ENCODE measurements at places on chromosomes 6 and 20.

- DNase-seq: no peak
These were observed 202.3 kb downstream of the OGFRL1 start for GRCh38 chr6:71490876-71491275.

- no peak for DNase-seq
These were observed 1.2 kb downstream of the ZNF335 start for GRCh38 chr20:45970646-45971424.

DNA sequence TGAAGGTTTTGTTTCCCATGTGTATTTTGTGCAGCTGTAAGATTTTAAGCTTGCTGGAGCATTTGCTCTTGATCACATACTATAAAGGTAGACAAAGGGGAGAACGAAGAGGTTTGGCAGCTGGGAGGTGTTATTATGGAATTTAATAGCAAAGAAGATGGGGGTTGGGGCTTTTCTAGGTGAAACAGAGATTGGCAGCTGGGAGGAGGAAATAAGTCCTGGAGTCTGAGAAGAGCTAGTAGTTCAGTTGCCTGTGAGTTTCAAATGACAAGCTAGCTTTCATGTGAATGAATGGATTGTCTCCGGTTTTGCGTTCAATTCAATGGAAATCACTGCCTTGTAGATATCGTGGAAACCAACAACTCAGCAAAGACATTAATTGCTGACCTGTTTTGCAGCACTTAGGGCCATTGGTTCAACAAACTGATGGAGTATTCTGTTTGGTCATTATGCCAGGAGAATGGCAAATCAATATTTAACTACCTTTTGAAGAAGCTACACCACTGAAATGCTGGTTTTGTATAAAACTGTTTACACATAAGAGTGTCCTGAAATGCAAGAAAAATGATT, 38.1 kb upstream of the FLRT3 start:
- no peak for DNase-seq

GRCh38 chr20:24587384-24588046, 118.1 kb downstream of the SYNDIG1 start:
- no peak for DNase-seq

- DNase-seq: no peak
These were observed at the start of gene NT5E for GRCh38 chr6:85449818-85450759. TSS of gene NT5E (plus strand) at chr6:85450083. CDS start at chr6:85450140, 57 bp downstream.

- no peak for DNase-seq
These were observed 250.4 kb downstream of the NKAIN2 start for GRCh38 chr6:124054034-124054433.

GRCh38 chr20:63789836-63790571, 41.1 kb downstream of the ZBTB46 start:
- DNase-seq: no peak

GRCh38 chr6:15479761-15480160, 183.1 kb downstream of the DTNBP1 start:
- DNase-seq: no peak

- no peak for DNase-seq
These were observed 23.8 kb downstream of the RFPL4B start for GRCh38 chr6:112370946-112371345.

- DNase-seq: no peak
These were observed 13.3 kb upstream of the FAXC start for GRCh38 chr6:99362678-99363268.

GRCh38 chr6:22468256-22468965, 101.0 kb upstream of the HDGFL1 start:
- no peak for DNase-seq

- DNase-seq: peak; percentile 48
These were observed 1.2 kb upstream of the UFL1 start for GRCh38 chr6:96520171-96521115.

DNA sequence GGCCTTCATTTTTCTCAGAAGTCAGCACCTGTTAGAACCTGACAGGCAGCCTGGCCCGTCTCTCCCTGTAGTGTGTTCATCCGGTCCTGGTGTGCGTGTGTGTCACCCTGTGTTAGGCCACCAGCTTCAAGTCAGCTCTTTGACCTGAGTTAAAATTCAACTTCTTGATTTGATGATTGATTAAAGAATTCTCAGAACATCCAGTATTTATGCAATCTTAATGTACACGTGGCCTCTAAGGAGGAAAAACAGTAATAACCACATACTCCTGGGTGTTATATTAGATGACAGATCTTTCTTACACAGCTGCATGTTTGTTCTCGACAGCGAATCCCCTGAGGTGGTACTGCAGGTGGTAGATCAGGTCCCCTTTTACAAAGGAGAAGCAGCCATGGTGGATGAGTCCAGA, 19.1 kb upstream of the TMEM217 start:
- DNase-seq: no peak

DNA sequence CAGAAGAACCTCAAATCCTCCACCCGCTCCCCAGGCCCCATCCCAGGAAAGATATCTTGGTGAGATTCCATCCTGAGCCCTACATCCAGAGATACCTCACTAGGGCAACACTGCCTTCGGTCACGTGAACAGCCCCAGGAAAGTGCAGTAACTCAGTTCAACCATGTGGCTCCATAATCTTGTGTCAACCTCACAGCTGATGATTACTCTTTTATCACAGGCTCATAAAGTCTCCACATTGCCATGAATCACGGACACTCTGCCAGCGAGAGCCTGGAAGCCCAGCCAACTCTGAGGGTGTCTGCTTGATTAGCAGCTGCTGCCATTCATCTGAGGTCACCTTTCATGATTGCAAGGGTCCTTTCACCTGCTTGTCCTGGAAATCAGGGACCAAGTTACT, 175.8 kb upstream of the LRFN2 start:
- no peak for DNase-seq

GRCh38 chr6:144216668-144217218, 66.4 kb downstream of the STX11 start:
- DNase-seq: no peak

- no peak for DNase-seq
These were observed 64.6 kb downstream of the UST start for GRCh38 chr6:148811459-148811858.

GRCh38 chr6:79557673-79558467, 20.6 kb upstream of the LCA5 start:
- DNase-seq: no peak

DNA sequence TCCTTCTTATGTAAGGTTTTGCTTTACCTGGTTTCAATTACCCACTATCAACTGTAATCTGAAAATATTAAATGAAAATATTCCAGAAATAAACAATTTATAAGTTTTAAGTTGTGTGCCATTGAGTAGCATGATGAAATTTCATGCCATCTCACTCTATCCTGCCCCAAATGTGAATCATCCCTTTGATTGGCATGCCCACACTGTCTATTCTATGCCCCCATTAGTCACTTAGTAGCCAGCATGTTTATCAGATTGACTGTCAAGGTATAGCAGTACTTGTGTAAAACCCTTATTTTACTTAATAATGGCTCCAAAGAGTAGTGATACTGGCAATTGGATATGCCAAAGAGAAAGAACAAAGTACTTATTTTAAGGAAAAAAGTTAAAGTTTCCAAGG, 403.8 kb downstream of the ADGRB3 start:
- no peak for DNase-seq

GRCh38 chr6:142421285-142422117, 119.7 kb downstream of the ADGRG6 start:
- peak; percentile 32 for DNase-seq

DNA sequence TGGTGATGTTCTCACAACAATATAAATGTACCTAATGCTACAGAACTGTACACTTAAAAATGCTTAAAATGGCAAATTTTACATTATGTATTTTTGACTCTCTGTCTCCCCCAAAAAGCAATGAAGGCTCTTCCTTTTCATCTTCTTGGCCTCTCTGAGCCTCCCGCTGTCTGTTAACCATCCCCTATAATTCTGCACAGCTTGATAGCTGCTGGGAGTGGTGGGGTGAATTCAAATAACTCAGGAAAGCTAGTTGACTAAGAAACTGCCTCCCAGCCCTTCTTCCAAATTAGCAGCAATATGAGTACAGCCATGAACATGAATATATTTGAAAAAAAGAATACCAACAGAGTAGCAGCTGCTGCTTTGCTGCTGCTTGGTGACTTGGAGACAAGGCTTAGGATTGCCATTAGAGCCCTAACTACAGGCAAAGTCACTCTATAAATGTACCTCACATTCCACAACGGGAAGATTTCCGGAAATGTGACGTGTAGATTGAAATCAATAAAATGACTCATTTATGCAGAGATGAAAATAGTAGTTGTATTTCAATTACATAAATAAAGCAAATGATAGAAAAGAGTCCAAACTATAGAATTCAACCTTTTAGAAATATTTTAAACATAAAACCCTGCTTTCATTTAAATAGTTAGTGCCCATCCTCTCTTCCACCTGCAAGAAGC, 200.1 kb upstream of the HEY2 start:
- no peak for DNase-seq

GRCh38 chr6:30167101-30167500, 3.8 kb downstream of the TRIM15 start:
- no peak for DNase-seq

DNA sequence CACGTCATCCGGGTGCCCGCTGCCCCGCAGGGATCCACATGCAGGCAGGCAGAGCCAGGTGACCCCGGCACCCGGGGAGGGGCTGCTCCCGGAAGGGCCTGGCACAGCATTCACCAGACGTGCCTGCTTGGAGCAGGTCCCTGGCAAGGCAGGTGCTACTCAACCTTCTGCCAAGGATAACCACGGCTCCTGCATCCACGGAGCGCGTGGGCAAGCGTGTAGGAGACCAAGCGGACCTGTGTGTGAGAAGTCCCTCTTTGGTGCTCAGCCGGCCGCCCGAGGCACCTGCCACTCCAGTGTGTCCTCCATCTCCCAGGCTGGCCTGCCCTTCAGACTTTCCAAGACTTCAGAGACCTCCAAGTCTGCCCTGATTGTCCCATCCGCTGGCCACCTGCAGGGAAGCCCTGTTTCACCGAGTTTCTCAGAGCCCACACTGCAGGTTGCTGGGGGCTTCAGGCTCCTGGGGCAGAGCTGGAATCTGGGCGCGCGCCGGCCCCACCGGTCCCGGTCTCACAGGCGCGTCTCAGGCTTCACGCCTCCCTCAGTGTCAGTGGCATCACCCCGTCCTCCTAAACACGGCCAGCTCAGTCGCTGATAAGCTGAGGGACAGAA, 124.3 kb downstream of the DLL1 start:
- DNase-seq: no peak

GRCh38 chr6:36769676-36770499, 69.4 kb downstream of the CPNE5 start:
- no peak for DNase-seq

DNA sequence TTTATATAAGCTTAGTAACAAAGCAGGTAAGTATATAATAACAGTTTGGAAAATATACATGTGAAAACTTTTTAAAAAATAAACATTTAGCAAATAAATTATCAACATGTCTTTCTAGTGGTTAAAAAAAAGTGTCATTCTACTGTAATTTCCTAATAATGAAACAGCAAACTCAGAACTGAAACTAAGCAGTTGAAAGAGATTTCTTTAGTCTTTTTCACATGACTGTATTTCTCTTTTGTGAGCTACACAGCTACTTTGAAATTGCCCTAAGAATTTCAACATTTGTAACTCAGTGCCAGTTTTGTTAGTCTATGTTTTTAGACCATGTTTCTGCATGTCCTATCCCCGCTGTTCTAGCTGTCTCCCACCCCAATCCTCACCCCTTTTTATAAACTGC, 28.4 kb upstream of the SDHAF4 start:
- DNase-seq: no peak

GRCh38 chr20:50110141-50111047, 2.6 kb downstream of the UBE2V1 start:
- no peak for DNase-seq

DNA sequence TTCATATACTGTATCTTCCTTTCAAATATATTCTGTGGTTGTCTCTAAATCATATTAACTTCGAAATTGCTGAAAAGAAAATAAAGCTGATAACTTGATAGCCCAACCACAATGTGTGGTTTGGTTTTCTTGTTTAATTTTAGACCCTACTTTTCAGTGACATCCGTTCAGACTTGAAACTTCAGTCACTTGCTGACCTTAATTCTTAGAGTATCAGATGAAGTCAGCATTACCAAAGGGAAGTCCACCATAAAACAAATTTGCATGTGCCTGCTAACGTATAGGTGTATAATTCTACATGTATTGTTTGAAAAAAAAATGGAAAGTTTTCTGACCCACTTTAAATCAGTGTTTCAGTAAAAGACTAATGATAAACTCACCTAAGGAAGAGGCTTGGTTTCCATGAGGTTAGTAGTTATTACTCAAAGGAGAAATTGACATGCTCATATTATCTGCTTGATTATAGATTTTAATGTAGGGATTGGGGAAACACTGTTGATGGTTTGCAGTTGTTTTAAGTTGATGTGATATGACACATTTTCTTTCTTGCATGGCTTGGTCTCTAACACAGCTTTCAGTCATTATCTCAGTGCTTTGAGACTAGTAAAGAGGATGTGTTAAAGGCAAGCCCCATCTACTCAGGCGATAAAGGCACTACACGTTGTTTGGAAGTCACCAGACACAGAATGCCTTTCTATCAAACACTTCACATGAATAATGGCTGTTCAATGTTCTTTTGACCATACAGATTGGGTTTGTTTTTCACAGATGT, 5.2 kb upstream of the IL17A start:
- no peak for DNase-seq

- DNase-seq: no peak
These were observed 402.6 kb downstream of the BCKDHB start for GRCh38 chr6:80508885-80509630.

- peak; percentile 39 for DNase-seq
These were observed 10.6 kb downstream of the CTCFL start for GRCh38 chr20:57514273-57514751.

GRCh38 chr20:49447946-49448809, 34.3 kb downstream of the KCNB1 start:
- no peak for DNase-seq

- no peak for DNase-seq
These were observed 37.1 kb downstream of the PHF3 start for GRCh38 chr6:63672582-63673129.

DNA sequence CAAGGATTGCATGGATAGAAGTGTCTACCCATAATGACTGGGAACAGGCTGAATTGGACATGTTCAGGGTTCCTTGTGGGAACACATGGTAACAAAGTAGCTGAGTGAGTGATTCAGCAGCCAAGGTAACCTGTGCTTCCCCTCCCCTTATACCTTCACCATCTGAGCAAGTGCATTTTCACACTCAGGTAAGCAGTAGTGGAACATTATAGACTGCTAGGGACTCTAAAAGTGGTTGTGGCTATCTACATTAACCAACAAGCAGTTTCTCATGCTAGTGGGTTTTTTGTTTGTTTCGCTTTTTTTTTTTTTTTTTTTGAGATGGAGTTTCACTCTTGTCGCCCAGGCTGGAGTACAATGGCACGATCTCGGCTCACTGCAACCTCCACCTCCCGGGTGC, 41.4 kb downstream of the KIZ start:
- DNase-seq: no peak

DNA sequence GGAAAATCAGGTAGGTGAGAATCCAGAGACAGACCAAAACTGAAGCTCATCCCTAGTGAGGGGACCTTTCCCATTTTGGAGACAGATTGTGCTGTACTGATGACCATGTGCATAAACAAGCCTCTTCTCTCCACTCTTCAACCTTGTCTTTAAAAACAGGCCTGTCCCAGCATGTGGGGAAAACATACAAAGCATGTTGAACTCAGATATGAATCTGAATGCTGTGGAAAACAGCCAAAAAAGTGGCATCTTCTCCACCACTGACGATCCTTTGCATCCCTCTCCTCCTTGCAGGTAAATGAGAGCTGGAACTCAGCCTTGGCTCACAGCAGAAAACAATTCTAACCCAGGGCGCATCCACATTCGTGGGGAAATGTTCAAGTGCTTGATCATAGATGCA, 123.7 kb upstream of the FOXQ1 start:
- DNase-seq: no peak
